ENCODE measurements at places on chromosomes 4 and X. TPM values are rescaled to one million over a fixed set of nuclear protein-coding genes. Genes with fewer than 3 reads are reported as not detected.

GRCh38 chrX:16696956-16697355, 15.5 kb downstream of the CTPS2 start:
- no peak for DNase-seq
- H3K4me1 ChIP-seq: no peaks in the 10 kb centered on the region
- no peak overlapping the region for H3K4me3 ChIP-seq

DNA sequence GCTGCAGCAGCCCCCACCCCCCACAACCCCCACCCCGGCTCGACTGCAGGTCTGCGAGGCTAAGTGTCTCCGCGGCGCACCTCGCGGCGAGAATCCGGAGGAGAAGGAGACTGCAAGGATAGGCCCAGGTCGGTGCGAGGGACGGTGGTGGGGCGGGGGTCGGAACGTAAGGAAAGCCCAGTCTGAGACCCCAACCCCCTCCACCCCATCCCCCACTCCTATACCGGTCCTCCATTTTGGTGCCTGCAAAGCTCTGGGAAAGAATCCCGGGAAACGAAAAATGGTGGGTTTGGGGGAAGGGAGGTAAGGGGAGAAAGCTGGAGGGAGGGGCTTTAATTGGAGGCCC, 614 bp downstream of the BEX3 start:
- H3K4me1 ChIP-seq: peaks cover 2% of the 10 kb centered on the region
- peak overlapping the region; percentile 50 for H3K4me3 ChIP-seq
- DNase-seq: peak; percentile 59
- H3K27me3 ChIP-seq: peaks cover 2% of the 10 kb centered on the region

DNA sequence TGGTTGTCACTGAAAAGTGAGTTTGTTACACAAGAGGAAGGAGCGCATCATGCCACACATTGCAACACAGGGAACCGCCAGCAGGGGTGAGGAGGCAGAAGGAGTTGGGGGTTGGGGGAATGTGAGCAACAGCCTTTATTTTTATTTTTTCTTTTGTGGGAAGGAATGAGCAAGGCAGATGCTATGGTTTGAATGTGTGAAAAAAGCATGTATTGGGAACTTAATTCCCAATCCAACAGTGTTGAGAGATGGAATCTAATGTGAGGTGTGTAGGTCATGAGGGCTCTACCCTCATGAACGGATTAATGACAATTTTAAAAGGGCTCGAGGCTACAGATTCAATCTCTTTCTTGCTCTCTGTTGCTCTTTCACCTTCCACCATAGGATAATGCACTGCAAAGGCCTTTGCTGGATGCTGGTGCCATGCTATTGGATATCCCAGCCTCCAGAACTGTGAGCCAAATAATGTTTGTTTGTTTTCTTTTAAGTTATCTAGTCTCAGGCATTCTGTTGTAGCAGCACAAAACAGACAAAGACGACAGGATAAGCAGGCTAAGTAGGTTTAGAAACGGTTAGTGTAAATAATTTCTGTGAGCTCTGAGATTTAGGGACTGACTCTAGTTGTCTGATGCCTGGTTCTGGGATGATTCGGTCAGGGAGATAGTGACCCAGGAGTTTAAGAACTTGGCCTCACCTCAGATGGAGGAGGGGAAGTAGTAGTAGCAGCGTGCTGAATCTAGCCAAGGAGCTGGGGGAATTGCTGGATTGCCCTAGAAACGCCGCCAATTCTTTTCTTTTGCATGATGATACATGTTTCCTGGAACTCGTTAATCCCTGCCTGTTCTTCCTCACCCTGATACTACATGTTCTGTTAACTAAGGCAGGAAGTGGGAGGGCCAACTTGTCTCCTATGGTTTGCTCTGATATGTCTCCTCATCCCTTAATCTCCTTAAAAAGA, 156.6 kb upstream of the CTSO start:
- no peak overlapping the region for H3K4me3 ChIP-seq
- DNase-seq: peak; percentile 47
- H3K36me3 ChIP-seq: no peaks in the 10 kb centered on the region
- no peaks in the 10 kb centered on the region for H3K27me3 ChIP-seq

DNA sequence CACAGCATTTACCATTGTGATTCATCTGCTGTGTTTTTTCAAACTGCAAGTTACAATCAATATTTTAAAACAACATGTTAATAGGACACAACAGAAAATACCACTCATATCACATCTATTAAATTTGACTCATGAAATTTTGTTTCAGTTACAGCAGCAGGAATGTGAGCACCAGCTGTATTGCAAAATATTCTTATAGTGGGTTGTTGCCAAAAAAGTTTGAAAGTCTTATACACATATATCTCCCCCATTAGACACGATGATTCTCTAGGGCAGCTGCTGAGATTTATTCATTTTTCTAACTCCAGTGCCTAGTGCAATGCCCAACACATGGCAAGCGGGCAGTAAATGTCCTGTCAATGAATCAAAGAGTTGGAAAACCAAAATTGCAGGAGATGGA, 26.6 kb upstream of the NKX3-2 start:
- H3K27me3 ChIP-seq: no peaks in the 10 kb centered on the region
- H3K27ac ChIP-seq: no peak overlapping the region
- no peak for DNase-seq
- peaks cover 5% of the 10 kb centered on the region for H3K4me1 ChIP-seq

GRCh38 chrX:23389196-23389792, 54.6 kb downstream of the PTCHD1 start:
- no peak overlapping the region for H3K4me3 ChIP-seq
- H3K4me1 ChIP-seq: no peaks in the 10 kb centered on the region
- no peaks in the 10 kb centered on the region for H3K27me3 ChIP-seq
- no peaks in the 10 kb centered on the region for H3K36me3 ChIP-seq
- peak; percentile 19 for DNase-seq
- H3K27ac ChIP-seq: no peak overlapping the region

- no peaks in the 10 kb centered on the region for H3K4me1 ChIP-seq
- no peaks in the 10 kb centered on the region for H3K36me3 ChIP-seq
- peaks cover 5% of the 10 kb centered on the region for H3K27me3 ChIP-seq
- H3K27ac ChIP-seq: no peak overlapping the region
- no peak overlapping the region for H3K4me3 ChIP-seq
- DNase-seq: no peak
These were observed 158.0 kb downstream of the SH2D1A start for GRCh38 chrX:124504111-124504983.

DNA sequence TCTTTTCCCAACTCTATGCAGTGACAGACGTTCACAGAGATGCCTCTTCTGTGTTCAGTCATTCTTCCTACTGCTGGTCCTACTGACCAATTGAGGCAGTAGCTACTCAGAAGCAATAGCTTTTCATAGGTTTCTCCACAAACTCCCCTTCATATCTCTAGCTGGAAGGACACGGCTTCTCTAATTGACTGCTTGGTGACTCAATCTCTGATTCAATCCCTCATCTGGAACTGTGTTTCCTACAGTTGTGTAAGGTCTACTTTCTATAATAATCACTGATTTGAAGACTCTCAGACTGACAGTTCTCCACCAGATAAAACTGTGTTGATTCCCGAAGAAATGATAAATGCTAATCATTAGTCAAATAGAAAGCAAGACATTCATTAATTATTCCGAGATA, 111.5 kb downstream of the DTHD1 start:
- no peak for DNase-seq
- H3K4me1 ChIP-seq: no peaks in the 10 kb centered on the region
- no peaks in the 10 kb centered on the region for H3K27me3 ChIP-seq
- no peak overlapping the region for H3K27ac ChIP-seq

DNA sequence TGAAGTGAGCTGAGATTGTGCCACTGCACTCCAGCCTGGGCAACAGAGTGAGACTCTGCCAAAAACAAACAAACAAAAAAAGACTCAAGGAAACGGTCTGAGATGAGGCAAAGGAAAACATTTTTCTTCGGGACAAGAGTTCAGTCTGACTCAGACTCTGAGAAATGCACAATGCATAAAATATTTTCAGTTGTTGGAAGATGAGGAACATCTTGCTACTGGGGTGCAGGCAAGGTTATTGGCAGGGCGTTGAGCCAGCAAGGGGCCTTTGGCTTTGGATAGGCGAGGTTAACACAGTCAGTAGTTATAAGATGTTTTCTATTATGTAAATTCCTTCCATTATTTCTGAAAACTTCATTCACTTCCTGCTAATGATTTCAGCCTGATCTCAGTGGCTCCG, 96.1 kb upstream of the VCX start:
- no peak overlapping the region for H3K27ac ChIP-seq
- H3K4me1 ChIP-seq: no peaks in the 10 kb centered on the region
- H3K27me3 ChIP-seq: peaks cover 38% of the 10 kb centered on the region
- no peaks in the 10 kb centered on the region for H3K36me3 ChIP-seq
- no peak overlapping the region for H3K4me3 ChIP-seq

- H3K27ac ChIP-seq: no peak overlapping the region
- no peak overlapping the region for H3K4me3 ChIP-seq
- H3K4me1 ChIP-seq: no peaks in the 10 kb centered on the region
- no peak for DNase-seq
- no peaks in the 10 kb centered on the region for H3K36me3 ChIP-seq
These were observed 56.5 kb upstream of the ANKRD17 start for GRCh38 chr4:73315091-73315490.

Gene SEPTIN11
- 126 TPM for total RNA-seq

Gene STAP1
- total RNA-seq: 0.49 TPM

DNA sequence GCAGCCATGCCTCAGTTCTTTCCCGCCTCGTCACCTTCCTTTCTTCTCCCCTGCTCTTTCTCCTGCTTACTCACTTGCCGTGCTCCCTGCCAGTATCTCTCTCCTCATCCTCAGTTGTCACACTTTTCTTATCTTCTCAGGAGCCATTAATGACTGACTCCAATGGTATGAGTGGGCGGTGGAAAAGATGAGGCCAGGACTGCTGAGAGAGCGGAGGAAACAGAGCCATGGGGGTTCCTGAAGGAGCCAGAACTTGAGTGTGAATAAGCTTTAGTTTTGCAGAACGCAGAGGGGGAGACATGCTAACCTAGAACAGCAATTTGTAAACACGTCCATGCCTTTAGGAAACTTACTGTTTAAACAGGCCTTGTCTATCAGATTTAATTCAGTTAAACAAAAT, 126.5 kb downstream of the CHIC2 start:
- H3K27me3 ChIP-seq: no peaks in the 10 kb centered on the region
- no peak for DNase-seq
- no peaks in the 10 kb centered on the region for H3K36me3 ChIP-seq
- H3K4me3 ChIP-seq: no peak overlapping the region

- DNase-seq: no peak
- no peaks in the 10 kb centered on the region for H3K27me3 ChIP-seq
- peak overlapping the region; percentile 45 for H3K4me3 ChIP-seq
- peak overlapping the region; percentile 99 for H3K27ac ChIP-seq
These were observed 1.1 kb upstream of the UBE2D3 start for GRCh38 chr4:102828497-102828808.

DNA sequence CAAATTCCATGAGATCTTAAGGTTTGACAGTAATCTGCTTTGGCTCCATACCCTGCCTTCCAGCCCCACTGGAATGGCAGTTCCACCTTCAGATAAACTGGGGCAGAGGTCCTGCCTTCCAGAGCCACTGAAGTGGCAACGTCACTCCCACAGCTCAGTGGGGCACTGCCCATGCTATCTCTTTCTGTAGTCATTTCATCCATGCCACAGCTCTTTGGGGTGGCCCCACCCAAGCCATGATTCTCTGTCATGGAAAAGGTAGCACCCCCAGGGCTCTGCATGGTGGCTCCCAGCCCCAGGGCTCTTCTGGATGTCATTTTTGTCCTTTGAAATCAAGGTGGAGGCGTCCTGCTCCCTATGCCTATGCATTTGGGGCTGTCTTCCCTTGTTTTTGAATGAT, 596.5 kb downstream of the SPOCK3 start:
- no peak for DNase-seq
- H3K36me3 ChIP-seq: no peaks in the 10 kb centered on the region
- no peaks in the 10 kb centered on the region for H3K4me1 ChIP-seq
- H3K4me3 ChIP-seq: no peak overlapping the region
- H3K27ac ChIP-seq: no peak overlapping the region
- no peaks in the 10 kb centered on the region for H3K27me3 ChIP-seq

DNA sequence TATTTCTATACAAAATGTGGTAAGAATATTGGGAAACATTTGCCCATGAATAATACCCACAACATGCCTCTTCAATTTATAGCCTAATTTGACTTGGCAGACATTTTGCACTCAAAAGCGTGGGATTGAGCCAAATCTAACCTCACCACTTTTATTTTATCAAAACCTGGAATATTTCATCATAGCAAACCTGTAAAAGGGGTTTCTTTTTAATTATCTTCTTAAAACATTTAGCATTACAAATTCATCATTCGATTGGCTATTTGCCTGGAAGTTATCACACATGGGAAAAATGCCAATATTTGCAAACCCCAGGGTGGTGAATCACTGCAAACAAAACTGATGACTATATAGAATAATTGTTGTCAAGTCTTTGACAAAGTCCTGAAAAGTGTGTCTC, 56.2 kb downstream of the VCX3B start:
- H3K4me3 ChIP-seq: no peak overlapping the region
- no peaks in the 10 kb centered on the region for H3K4me1 ChIP-seq
- DNase-seq: no peak
- H3K36me3 ChIP-seq: no peaks in the 10 kb centered on the region
- no peak overlapping the region for H3K27ac ChIP-seq
- peaks cover 15% of the 10 kb centered on the region for H3K27me3 ChIP-seq

DNA sequence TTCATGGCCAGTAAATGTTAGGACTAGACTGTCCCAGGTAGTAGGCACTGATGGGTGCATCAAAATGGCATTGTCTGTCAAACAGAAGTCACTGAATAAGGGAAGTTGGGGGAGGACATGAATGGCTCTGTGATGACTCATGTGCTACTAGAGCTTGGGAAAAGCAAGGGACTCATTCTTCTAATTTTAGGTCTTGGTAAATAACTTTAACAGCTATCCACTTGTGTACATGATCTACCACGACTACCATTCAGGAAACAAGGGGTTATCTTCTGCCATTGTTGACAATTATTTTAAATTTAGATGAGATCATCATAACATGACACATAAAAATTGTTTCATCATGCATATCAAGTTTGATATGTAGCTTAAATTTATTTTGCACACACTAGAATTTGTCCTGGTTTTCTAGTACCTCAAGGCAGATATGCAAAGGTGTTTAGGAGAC, 6.3 kb downstream of the AREG start:
- peaks cover 5% of the 10 kb centered on the region for H3K27me3 ChIP-seq
- H3K36me3 ChIP-seq: no peaks in the 10 kb centered on the region
- no peak overlapping the region for H3K4me3 ChIP-seq
- DNase-seq: no peak
- H3K27ac ChIP-seq: no peak overlapping the region

- H3K27ac ChIP-seq: no peak overlapping the region
- H3K36me3 ChIP-seq: no peaks in the 10 kb centered on the region
- H3K4me3 ChIP-seq: no peak overlapping the region
These were observed 106.0 kb downstream of the ASMT start for GRCh38 chrX:1720836-1721235.

Gene SYN1
- total RNA-seq: 1.3 TPM

DNA sequence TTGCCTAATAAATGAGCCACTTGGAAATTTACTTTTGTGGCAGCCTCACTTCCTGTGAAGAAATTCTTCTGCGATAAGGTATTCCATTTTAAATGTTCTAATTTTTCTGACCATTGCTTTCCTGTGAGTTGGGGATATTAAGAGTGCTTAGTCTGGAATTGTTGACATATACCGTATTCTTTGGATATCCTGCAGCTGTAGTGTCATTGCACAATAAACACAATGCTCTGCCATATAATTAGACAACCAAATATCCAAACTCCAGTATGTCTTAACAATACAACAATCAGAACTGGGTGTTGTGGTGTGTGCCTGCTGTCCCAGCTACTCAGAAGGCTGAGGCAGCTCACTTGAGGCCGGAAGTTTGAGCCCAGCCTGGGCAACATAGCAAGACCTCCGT, 99.4 kb downstream of the LUZP4 start:
- H3K27ac ChIP-seq: no peak overlapping the region
- no peak for DNase-seq
- H3K36me3 ChIP-seq: no peaks in the 10 kb centered on the region
- no peaks in the 10 kb centered on the region for H3K4me1 ChIP-seq
- H3K27me3 ChIP-seq: peaks cover 11% of the 10 kb centered on the region

Measured in lung (tissue), 17 donors.